Bone marrow (tissue), 2 donors: ENCODE measurements at places on chromosomes 5 and 9.

DNA sequence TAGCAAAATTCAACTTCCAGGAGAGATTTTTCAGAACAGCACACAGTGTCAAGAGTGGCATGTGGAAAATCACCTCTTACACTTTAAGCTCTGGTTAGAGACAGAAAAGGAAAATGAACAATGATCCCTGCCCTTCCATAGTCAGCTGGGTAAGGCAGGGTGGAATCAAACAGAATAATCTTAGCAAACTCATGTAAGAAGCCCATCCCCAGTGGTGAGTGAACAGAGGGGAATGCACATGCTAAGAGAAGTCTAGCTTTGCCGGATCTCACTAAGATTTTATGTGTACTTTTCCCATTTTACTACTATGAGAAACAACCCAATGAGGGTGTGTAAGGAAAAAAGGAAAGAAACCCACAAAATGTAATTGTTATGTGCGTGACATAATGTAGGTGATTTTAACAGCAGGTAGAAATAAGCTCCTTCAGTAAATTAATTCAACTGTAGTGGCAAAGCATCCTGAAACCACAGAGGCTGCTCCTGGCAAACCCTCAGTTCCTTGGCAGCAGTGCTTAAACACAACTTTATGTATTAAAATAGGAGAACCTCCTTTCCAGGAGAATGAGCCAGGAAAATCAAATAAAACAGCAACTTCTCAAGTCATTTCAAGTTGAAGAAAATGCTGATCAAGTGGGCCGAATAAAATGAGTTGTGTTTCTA, 366.0 kb upstream of the TRPC7 start:
- no peak for DNase-seq

GRCh38 chr5:175001876-175002645, 277.7 kb downstream of the MSX2 start:
- no peak for DNase-seq

GRCh38 chr5:100676817-100677631, 141.8 kb downstream of the FAM174A start:
- DNase-seq, result no peak

DNA sequence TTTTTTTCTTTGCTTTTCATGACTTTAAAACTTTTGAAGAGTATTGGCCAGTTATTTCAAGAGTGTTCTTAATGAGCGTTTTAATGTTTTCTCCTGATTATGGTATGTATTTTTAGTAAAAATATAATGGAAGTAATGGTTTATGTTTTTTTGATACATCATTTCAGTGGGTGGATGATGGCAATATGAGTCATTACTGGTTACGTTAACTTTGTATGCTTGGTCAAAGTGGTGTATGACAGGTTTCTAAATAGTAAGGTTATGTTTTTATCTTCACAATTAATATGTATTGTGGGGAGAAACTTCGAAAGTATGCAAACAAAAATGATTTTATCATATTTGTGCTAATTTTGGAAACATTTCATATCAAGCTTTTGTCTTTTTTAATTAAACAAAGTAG, 176.7 kb upstream of the PRDM9 start:
- DNase-seq, result no peak
